ENCODE measurements at places on chromosomes 4 and X.

- DNase-seq = no peak
Observed at GRCh38 chrX:47145395-47146120, 537 bp downstream of the RBM10 start.

DNA sequence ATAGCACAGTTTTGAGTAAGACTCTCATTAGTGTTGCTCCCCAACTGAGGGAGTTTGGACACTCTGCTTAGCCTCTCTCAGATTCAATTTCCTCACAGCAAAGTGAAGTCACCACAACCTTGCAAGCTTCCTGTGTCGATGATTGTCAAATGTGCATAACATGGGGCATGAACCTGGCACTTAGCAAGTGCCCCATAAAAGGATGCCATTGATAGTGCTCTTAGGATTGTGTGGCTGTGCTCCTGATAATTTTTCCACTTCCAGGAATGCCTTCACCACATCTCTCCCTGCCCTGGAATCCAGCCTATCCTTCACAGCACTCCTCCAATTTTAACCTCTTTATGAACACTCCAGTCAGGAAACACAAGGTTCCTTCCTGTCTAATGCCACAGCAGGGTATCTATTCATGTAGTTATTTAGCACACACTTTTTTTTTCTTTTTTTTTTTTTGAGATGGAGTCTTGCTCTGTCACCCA lies 309.4 kb downstream of the PPP3CA start:
- no peak for DNase-seq

DNA sequence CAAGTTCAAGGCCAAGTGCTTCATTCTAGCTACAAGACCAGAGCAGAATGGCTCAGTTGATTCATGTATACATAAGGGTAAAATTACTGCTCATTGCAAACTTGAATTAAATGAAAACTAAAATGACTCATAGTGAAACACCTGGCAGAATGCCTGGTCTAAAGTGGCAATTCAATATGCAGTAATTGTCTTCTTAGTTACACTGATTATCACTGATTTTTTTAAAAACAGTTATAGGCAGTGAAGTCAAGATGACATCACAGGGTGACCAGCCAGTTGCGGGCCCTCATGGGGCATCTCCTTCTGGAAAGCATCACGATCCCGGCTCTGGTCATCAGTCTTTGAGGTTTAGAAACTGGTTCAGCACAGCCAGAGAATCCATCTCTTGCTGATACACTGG lies 154.2 kb downstream of the RAB28 start:
- DNase-seq = no peak

DNA sequence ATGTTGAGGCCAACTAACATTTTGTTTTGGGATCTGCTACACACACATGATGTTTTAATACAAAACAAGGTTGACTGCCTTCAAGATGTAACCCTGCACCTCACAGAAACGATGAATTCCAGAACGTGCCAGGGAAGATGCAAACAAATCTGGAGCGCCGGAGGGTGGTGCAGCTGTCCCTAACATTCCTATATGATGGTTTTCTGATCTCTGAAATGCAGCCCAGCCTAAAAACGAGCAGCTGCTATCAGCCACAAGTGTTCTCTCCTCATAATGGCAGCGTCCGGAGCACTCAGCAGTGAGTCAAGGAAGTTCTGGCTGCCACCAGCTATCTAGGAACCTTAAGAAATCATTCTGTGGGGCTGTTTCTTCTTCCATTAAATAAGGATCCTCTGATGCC lies 333.4 kb downstream of the NR3C2 start:
- no peak for DNase-seq

DNA sequence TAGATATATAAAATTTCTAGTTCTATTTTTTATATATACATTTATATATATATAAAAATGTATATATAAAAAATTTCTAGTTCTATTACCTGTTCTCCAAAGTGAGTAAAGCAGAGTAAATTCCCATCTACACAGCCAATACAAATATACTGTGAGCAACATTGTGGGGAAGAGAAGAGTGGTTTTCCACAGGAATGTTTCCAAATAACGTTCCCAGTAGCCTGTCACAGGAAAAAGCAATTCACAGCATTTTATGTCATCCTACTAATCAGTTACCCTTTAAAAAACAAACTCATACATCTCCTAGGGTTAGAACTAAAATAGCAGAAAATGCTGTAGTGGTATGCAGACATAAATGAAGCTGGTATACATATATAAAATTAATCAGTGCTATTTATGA lies 44.5 kb downstream of the AASDH start:
- no peak for DNase-seq

- DNase-seq = no peak
Observed at GRCh38 chrX:71164071-71164470, 19.4 kb downstream of the NLGN3 start.

DNA sequence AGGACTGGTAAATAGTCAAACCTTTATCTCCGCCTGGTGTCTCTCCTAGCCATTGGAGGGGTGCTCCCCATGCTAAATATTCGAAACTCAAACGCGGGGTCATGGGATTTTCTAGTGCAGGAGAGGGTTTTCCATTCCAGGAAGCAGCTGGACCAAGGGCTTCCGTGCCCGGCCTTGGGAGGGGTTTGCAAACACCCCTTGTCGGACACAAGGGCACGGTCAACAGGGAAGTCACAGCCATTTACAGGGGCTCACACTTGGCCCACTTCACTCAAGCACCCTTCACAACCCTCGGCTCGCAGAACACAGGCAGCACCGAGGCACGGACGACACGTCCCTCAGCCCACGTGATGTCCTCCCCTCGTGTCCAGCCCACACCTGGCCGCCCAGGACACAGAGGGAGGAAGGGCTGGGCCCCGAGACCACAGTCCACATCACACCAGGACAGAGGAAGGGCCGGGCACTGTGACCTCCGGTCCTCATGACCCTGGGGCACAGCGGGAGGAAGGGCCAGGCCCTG lies 10.3 kb upstream of the PLCXD1 start:
- no peak for DNase-seq

DNA sequence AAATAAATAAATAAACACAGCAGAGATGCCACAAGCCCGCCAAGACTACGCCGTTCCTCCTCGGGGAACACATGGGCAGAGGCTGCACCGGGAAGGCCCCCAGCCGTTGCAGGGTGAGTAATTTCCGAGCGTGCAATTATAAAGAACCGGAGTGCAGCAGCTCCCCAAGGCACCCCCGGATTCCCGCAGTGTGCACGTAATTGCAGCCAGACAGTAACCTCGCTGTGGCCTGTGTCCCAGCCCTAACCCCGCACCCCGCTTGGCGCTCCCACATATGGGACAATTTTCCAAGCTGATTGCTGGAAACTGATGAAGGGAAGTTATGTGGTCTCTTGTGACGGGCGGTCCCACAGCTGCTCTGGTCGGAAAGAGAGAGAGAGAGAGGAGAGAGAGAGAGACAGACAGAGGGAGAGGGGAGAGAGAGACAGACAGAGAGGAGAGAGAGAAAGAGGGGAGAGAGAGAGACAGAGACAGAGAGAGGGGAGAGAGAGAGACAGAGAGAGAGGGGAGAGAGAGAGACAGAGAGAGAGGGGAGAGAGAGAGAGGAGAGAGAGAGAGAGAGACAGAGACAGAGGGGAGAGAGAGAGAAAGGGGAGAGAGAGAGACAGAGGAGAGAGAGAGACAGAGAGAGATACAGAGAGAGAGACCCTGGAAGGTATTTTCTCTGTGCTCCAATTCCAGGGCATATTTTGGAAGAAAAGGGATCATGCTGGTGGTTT lies 275.4 kb downstream of the SHOX start:
- DNase-seq = peak; percentile 10

DNA sequence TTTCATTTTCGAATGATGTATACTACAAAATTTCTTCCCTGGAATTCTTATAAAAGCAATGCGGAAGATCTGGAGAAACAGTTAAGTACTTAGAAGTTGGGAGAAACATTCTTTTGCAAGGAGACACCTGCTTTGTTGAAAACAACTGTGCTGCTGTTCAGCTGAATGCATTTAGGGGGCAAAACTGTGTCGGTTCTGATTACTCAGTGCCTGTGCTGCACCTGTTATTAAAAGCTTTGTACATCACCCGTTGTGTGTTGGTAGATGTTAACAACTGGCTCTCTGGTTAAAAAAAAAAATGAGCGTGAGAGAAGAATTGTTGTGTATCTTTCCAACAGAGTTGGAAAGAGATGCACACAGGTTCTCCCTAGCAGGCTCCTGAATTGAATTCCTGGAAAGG lies 184.1 kb upstream of the HHIP start:
- no peak for DNase-seq

DNA sequence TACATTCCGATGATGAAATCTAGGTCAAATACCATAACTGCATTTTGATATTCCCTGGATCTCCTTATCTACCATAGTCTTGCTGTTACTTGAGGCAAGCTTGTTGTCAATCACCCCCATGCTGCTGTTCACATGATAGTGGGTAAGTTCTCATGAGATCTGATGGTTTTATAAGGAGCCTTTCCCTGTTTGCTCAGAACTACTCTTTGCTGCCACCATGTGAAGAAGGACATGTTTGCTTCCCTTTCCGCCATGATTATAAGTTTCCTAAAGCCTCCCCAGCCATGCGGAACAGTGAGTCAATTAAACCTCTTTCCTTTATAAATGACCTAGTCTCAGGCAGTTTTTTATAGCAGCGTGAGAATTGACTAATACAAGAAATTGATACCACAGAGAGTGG lies 432.0 kb downstream of the GLUD2 start:
- no peak for DNase-seq

- no peak for DNase-seq
Observed at GRCh38 chr4:10192331-10192730, 75.7 kb upstream of the WDR1 start.

DNA sequence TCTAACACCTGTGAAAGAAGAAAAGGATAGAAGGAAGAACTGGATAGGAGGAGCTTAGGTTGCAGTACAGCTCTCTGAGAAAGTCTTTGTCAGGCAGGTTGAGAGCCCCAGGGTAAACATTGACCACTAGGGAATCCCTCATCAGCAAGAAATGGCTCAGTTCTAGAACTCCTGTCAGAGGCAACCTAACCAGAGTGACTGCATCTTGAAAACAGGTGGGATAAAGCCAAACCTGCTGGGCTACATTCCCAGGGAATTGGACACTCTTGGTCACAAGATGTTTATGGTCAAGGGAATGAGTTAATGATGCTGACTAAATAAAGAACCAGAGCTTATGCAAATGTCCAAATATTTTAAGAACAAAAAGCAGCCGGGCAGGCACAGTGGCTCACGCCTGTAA lies 108.3 kb upstream of the MED14 start:
- DNase-seq = no peak

DNA sequence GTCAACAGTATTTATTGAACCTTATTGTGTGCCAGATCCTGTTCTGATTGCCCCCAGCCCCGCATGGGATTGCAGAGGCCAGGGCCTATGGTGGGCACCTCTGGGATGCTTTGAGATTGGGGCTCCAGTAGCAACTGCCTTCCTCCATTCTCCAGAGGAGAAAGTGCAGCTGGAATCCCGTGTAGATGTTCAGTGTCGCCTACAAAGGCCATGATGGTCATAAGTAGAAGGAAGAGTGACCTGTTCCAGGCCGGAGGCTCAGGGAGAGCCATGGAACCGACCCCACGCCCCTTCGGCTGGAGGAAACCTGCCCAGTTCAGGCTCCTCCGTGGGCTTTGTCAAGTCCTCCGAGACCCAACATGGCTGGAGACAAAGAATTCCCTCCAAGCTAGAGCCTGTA lies 287.5 kb downstream of the FBXW7 start:
- DNase-seq = no peak

DNA sequence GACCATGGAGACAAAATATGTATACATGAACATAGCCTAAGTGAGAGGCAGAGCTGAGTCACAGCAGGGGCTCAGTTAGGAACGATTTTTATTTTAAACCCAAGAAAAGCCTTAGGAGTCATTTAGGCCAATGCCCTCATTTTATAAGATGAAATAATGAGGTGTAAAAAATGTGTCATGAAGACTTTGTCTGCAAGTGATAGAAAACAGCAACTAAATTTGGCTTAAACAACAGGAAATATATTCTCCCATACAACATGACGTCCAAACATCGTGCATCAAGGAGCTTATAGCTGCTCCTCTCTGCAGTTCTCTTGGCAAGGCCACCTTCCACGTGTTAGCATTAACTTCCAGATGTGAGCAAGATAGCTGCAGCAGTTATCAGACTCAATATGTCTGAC lies 16.8 kb downstream of the SCFD2 start:
- no peak for DNase-seq

DNA sequence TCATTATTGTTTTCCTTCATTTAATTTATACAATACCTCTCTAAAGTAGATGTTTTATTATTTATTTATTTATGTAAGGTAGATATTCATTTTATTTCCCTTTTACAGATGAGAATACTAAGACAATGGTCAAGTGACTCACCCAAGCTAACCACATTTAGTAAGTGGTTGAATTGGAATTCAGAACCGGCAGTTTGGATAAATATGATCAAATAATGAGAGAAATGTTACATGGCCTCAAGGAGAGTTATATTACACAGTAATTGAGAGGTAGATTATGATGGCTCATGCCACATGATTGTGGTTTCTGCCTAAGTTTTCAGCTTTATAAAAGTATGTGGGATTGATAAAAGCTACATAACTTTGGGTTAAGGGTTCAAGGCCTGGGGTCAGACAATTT lies 239.4 kb upstream of the BOD1L1 start:
- no peak for DNase-seq

DNA sequence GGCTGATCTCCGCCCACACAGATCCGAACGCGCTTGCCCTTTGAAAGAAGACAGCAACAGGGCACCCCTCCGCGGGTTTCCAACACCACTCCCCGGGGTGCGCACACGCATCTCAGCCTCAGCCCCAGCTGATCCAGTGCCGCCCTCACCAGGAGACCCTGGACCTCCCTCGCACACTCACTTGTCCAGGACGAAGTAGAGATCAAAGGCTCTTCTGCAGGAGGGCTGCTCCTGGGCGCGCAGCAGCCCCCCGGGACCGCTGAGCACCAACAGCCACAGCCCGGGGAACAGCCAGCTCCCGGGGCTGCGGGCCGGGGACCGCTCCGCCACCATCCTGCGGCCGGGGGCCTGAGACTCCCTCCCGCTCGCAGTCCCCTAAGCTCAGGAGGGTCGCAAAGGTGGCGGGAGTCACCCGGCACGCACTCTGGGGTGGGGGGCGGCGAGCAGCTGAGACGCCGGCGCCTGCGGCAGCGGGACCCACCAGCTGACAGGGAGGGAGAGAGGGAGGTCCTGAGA lies 743 bp downstream of the ANTXR2 start:
- DNase-seq = no peak

DNA sequence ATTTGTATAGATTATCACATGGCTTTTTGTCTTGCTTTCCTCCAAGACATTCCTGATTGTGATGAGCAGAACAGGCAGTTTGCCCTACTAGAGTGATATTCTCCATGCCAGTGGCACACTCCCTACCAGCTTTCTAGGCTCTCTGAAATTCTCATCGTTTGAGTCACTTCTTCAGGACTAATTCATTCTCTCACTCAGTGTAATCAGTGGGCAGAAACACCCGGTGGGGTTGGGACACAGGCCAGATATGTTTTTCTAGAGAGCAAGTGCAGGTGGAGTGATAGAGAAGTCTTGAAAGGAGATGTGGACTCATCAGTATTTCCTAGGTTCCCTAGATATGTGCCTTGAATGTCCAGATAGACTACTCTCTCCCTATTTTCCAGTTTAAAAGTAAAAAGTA lies 13.1 kb downstream of the RAB33A start:
- DNase-seq = no peak

Data from fibroblast of skin of left quadriceps (primary cell).